ENCODE measurements at places on chromosomes 4 and X.

DNA sequence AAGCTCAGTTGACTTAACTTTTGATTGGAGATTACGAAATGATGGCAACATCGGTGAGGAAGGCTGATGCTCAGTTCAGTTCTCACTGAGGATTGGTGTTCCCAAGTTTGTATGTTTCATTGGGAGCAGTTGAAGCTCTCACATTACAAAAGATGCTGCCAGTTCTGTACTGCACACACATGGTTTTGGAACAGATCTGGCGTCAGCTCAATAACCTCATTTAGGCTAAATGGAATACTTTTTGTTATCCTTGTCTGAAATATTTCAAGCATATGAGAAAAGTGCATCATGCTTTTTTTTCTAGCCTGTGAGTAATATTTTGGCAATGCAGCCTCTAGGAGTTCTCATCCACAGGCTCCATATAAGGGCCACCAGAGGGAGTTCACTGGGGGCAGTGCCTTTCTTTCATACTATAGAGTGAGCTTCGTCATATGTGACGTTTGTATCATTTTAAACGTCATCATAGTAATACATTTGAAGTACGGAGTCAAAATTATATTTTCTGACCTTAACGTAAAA is 4.1 kb downstream of the ENPEP start:
- no peak for DNase-seq

DNA sequence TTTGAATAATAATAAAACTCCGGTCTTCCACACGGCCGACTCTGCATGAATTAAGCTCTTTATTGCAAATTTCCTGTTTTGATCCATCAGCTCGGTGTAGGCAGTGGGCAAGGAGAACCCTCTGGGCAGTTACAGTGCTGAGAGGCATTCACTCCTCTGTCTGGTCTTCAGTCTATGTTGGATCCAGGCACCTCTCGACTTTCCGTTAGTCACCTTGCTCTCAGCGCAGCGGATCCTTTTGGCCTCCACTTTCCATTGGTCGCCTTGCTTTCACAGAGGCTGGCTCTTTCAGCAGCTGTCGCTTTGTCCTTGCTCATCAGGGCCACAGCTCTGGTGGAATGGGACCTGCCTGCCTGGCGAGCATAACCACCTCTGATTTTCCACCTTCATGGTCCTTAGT is 52.9 kb downstream of the TRMT44 start:
- DNase-seq: no peak

GRCh38 chr4:8157944-8158709 is 486 bp downstream of the ABLIM2 start:
- DNase-seq: no peak

DNA sequence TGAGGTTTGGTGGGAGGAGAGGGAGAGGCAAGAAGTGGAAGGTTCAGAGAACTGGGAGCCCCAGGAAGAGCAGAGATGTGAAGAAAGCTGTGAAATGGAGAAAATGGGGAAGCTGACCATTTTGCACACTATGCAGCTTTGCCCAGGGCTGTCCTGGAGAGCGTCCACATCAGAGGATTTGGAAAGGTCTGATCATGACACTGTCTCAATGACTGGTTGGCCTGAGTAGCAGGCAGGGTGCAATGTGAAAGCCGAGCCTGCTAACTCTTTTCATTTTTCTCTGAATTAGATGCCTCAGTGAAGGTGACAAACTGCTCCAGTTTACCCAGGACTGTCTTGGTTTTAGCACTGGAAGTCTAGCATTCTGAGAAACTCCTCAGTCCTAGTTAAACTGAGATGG is 330.1 kb upstream of the RPS6KA3 start:
- DNase-seq: no peak

DNA sequence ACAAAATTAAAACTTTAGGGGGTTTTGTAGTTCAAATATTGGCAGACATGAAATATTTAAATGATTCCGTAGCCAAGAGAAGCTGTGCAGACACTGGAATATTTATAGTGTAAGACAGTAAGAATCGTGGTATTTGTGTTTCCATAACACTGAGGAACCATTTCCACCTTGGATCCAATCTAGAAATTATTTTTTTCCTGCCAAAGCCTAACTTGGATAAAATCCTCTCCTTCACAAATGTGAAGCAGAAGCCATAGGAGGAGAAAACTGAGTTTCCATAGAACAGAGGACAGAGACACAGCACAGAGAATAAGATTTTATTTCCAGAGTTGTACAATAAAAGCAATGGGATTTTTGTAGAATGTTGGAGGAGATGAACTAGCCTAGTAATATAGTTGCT is 19.9 kb upstream of the SRPX start:
- DNase-seq: no peak

GRCh38 chr4:85637778-85638177 is 162.8 kb downstream of the ARHGAP24 start:
- no peak for DNase-seq

GRCh38 chr4:162016219-162016618 is 147.6 kb downstream of the FSTL5 start:
- no peak for DNase-seq
